ENCODE measurements at places on chromosomes 7 and 10.

DNA sequence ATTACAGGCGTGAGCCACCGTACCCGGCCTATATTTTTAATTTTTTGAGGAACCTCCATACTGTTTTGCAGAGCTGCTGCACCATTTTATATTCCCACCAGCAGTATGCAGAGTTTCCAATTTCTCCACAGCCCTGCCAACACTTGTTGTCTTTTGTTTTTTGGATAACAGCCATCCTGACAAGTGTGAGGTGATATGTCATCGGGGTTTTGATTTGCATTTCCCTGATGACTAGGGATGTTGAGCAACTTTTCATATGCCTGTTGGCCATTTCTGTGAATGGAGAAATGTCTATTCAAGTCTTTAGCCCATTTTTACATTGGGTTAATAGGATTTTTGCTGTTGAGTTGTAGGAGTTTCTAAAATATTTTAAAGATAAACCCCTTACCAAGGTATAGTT, 22.2 kb downstream of the ENTPD7 start:
- no peak for DNase-seq

GRCh38 chr10:1187151-1187854, 131.1 kb downstream of the WDR37 start:
- no peak for DNase-seq

DNA sequence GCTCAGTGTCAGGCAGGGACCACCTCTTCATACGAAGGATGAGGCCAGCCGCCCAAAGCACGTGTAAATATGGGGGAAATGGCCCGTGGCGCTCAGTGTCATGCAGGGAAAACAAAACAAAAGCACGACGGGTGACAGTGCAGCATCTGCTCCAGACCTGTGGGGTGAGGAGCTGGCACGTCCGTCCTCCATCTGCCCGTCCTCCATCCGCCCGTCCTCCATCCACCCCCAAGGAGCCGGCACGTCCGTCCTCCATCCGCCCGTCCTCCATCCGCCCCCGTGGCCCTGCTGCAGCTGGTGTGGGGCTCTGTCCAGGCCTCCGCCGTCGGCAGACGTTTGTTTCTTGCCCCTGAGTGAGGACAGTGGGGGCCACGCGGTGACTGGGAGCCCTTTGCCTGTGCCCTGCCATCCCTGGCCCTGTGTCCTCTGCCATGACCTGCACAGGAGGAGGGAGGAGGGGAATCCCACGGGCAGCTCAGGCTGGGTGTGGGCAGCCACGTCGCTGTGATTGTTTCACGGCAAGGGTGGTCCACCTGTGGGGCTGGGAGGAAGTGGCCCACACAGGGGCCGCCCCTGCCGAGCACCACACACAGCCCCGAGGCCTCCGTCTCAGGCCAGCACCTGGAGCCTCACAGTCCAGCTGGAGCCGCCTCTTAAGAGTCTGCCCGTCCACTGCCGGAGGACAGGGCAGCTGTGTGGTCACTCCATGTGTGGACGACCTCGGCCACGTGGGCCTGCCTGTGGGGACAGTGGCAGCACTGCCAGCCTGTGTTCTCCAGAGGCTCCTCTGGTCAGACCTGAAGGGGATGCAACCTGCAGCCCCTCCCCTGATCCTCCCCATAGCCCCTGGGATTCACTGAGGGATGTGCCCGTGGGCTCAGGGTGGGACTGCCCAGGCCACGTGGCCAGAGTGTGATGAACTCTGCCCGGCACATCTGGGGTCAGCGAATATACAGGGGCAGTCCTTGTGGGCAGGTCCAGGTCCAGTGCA, 38.2 kb upstream of the DPYSL4 start:
- DNase-seq, result no peak

- DNase-seq, result no peak
Observed at GRCh38 chr7:142313528-142313927, 55.7 kb upstream of the PRSS58 start.

- DNase-seq, result no peak
Observed at GRCh38 chr7:92296880-92297445, 51.2 kb downstream of the ANKIB1 start.

DNA sequence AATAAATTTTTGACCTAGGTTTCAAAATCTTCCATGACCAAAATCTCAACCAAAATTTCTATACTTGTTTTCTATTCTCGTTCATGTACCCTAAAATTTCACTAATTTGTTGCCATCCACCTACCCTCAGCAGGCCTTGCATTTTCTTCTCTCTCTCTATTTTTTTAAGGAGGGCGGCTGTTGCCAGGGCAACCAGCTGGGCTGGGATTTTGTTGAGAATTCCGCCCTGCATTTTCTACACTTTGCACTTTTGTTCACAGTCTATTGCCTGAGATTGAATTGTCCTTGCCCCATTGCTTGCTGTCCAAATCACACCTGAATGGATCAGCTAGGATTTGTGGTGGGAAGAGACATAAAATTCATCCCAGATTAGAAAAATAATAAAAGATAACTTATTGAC, 657.5 kb upstream of the NRP1 start:
- no peak for DNase-seq

DNA sequence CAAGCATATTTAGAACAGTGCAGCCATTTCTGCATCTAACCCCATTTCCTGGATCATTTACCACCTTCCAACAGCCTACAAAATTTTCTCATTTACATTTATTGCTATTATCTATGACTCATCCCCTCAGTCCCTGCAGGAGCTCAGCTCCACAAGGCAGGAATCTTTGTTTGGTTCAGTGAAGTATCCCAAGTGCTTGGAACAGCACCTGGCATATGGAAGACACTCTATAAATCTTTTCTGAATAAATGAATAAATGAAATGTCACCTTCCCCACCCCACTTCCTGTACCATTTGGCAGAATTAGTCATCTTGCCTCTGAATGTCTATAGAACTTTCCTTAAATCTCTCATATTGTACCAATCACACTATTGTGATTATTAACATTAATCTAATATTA, 110.7 kb downstream of the HIP1 start:
- no peak for DNase-seq

Measured in SK-N-MC (cell line).